ENCODE measurements at places on chromosomes 11 and 22. TPM values are rescaled to one million over a fixed set of nuclear protein-coding genes. Genes with fewer than 3 reads are reported as not detected.

NF2 gene
- total RNA-seq = 37.5 TPM

STK33 gene
- total RNA-seq = 34.4 TPM

CCDC116 gene
- 0.89 TPM for total RNA-seq

OR4C5 gene
- total RNA-seq = not detected

MS4A6E gene
- total RNA-seq = not detected

FGF3 gene
- not detected for total RNA-seq

EFEMP2 gene
- total RNA-seq = 101 TPM

GRCh38 chr22:38423512-38424503 is 31.2 kb downstream of the KCNJ4 start:
- no peak for DNase-seq
- H3K36me3 ChIP-seq = no peaks in the 10 kb centered on the region
- no peaks in the 10 kb centered on the region for H3K27me3 ChIP-seq
- H3K4me1 ChIP-seq = peaks cover 14% of the 10 kb centered on the region

DNA sequence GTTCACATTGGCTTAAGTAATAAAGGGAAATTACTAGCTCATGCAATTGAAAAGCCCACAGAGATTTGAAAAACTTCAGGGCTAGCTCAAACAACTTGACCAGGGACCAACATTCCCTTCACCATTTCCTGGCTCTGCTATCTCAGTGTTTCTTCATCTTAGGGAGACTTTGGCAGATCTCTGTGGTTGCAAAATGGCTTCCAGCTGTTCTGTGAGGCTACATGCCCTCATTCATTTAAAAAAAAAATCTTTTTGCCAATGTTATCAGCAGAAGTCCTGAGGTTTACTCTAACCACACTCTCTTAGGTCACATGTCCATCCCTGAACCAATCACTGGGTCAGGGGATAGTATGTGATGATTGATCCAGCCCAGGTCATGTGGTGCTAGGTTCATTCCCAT is 13.9 kb upstream of the RASSF10 start:
- H3K4me1 ChIP-seq = no peaks in the 10 kb centered on the region
- no peak overlapping the region for H3K4me3 ChIP-seq
- no peak for DNase-seq
- no peaks in the 10 kb centered on the region for H3K27me3 ChIP-seq

DNA sequence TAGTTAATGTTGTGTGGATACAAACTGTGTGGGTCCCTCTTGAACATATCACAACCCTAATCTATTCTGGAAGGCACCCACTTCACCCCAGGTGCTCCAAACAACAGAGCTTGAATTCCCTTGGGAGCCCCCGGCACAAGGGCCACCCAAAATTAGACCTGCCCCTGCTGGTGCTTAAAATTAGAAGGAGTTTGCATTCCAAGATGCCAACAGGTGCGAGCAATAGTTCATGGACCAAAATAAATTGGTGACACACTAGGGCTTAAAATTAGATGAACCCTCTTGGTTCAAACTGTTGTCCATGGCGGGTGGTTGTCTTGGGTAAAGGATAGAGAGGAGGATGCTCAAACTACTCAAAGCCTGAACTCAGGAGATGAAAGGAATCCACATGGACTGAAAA is 291.5 kb downstream of the MN1 start:
- H3K4me1 ChIP-seq = peaks cover 10% of the 10 kb centered on the region
- no peaks in the 10 kb centered on the region for H3K27me3 ChIP-seq
- no peak overlapping the region for H3K4me3 ChIP-seq
- no peaks in the 10 kb centered on the region for H3K36me3 ChIP-seq

DNA sequence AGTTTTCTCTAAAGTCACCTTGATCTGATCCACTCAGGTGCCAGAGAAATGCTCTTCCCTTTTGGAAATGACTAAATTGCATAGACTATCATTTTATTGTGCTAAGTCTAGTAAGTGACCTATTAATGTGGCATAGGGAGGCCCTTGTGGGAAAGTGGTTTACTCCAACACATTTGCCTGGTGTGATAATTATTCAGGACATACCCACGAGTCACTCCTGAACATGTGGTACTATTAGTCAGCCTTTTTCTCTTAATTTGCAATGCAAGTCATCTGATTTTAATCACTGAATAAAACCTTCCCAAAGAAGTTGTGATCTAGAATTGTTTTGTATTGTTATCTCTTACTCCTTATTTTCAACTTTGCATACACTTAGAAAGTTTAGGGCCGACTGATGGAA is 148.7 kb downstream of the OR4C45 start:
- no peak overlapping the region for H3K4me3 ChIP-seq
- no peaks in the 10 kb centered on the region for H3K36me3 ChIP-seq
- no peaks in the 10 kb centered on the region for H3K4me1 ChIP-seq
- no peak overlapping the region for H3K27ac ChIP-seq
- H3K27me3 ChIP-seq = no peaks in the 10 kb centered on the region

DNA sequence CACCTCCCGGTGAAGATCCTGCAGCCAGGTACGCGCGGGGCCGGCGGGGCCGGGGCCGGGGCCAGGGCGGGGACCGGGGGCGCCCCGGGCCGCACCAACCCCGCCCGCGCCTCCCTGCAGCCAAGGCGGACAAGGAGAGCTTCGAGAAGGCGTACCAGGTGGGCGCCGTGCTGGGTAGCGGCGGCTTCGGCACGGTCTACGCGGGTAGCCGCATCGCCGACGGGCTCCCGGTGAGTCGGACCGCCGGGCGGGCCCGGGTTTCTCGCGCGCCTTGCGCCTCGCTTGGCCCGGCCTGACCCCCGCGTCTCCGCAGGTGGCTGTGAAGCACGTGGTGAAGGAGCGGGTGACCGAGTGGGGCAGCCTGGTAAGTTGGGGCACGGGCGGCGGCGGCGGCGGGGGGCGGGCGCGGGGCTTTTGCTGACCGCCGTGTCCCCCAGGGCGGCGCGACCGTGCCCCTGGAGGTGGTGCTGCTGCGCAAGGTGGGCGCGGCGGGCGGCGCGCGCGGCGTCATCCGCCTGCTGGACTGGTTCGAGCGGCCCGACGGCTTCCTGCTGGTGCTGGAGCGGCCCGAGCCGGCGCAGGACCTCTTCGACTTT is 531 bp downstream of the PIM3 start:
- peak overlapping the region; percentile 96 for H3K27ac ChIP-seq
- H3K36me3 ChIP-seq = peaks cover 20% of the 10 kb centered on the region
- peak overlapping the region; percentile 87 for H3K4me3 ChIP-seq
- H3K27me3 ChIP-seq = no peaks in the 10 kb centered on the region

DNA sequence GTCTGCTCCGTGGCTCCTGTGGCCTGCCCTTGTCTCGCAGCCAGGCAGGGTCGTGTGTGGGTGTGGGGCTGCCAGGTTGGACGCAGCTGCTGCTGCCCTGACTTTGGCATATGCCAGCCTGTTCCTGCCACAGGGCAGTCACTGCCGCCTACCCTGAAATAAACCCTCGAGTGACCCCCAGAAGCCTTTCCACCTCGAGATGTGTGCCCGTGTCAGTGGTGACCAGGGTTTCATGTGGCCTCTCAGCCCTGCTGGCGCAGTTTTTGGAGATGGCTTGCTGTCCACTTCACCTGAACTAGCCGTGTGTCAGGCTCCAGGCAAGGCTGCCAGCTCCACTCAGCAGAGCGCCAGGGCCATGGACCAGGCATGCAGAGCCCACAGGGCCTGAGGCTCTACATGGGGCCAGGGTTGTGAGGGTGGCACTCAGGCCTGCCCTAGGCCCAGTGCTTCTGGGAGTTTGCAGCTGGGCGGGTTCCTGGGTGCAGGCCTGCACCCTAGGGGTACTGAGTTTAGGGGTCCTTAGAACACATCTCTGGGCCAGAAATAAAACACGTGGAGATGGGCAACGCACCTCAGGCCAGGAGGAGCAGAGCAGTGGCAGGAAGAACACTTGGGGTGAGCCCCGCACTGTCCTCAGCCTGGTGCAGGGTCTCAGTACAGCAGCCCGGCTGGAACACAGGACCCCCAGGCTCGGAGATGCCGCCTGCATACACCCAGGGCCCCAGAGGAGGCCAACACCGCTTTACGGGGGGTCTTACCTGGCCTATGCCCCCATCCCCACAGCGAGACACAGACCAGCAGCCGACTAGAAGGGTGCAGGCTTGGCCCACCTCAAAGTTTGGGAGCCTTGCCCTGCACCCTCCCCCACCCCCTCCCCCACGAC is 8.8 kb upstream of the PANX2 start:
- no peaks in the 10 kb centered on the region for H3K27me3 ChIP-seq
- no peaks in the 10 kb centered on the region for H3K36me3 ChIP-seq
- peaks cover 8% of the 10 kb centered on the region for H3K4me1 ChIP-seq
- DNase-seq = no peak
- no peak overlapping the region for H3K27ac ChIP-seq

- no peak overlapping the region for H3K4me3 ChIP-seq
- H3K36me3 ChIP-seq = peaks cover 76% of the 10 kb centered on the region
- no peak overlapping the region for H3K27ac ChIP-seq
- DNase-seq = no peak
Measured at GRCh38 chr11:120482149-120482548, 29.4 kb upstream of the GRIK4 start.

- H3K4me1 ChIP-seq = peaks cover 54% of the 10 kb centered on the region
- no peaks in the 10 kb centered on the region for H3K27me3 ChIP-seq
- no peaks in the 10 kb centered on the region for H3K36me3 ChIP-seq
- DNase-seq = peak; percentile 51
- H3K27ac ChIP-seq = peak overlapping the region; percentile 79
- no peak overlapping the region for H3K4me3 ChIP-seq
Measured at GRCh38 chr11:78350091-78350645, 67.5 kb downstream of the GAB2 start.

- no peaks in the 10 kb centered on the region for H3K27me3 ChIP-seq
- H3K27ac ChIP-seq = no peak overlapping the region
- no peak for DNase-seq
- H3K36me3 ChIP-seq = no peaks in the 10 kb centered on the region
Measured at GRCh38 chr11:109859045-109859724, 234.0 kb upstream of the ZC3H12C start.

- H3K27ac ChIP-seq = no peak overlapping the region
- peaks cover 21% of the 10 kb centered on the region for H3K4me1 ChIP-seq
- DNase-seq = no peak
- H3K36me3 ChIP-seq = no peaks in the 10 kb centered on the region
Measured at GRCh38 chr11:44570411-44571155, 5.1 kb downstream of the CD82 start.

GRCh38 chr11:120061761-120062560 is 76.0 kb downstream of the TRIM29 start:
- H3K4me1 ChIP-seq = no peaks in the 10 kb centered on the region
- DNase-seq = no peak
- no peak overlapping the region for H3K27ac ChIP-seq
- H3K4me3 ChIP-seq = no peak overlapping the region
- no peaks in the 10 kb centered on the region for H3K27me3 ChIP-seq

- no peak for DNase-seq
- peaks cover 22% of the 10 kb centered on the region for H3K36me3 ChIP-seq
- H3K27me3 ChIP-seq = no peaks in the 10 kb centered on the region
- no peak overlapping the region for H3K27ac ChIP-seq
- H3K4me1 ChIP-seq = peaks cover 7% of the 10 kb centered on the region
Measured at GRCh38 chr11:66335531-66336233, 552 bp downstream of the RIN1 start.

- H3K4me1 ChIP-seq = peaks cover 8% of the 10 kb centered on the region
- DNase-seq = peak; percentile 9
- no peaks in the 10 kb centered on the region for H3K36me3 ChIP-seq
- H3K27me3 ChIP-seq = no peaks in the 10 kb centered on the region
Measured at GRCh38 chr22:28120691-28121592, 201.9 kb upstream of the PITPNB start.

DNA sequence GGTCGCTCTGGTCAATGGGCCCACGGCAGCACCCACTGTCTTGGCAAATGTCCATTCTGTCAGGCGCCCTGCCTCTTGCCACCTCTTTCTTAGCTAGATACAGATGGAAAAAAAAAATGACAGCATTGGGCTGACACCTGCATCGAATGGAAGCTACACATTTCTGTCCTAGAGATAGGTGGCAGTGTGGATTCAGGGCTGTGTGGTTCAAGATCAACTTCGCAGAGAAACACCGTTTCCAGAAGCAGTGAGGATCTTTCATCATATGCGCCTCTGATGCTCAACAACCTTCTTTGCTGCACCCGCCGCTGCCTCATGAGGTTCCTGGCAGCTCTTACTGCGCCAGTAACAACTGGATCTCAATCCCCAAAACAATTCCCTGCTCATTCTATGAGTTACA is 236.3 kb downstream of the KIRREL3 start:
- DNase-seq = no peak
- no peak overlapping the region for H3K4me3 ChIP-seq
- no peaks in the 10 kb centered on the region for H3K27me3 ChIP-seq
- no peaks in the 10 kb centered on the region for H3K36me3 ChIP-seq
- H3K27ac ChIP-seq = no peak overlapping the region

GRCh38 chr11:93143800-93144199 is 54.0 kb downstream of the SLC36A4 start:
- no peaks in the 10 kb centered on the region for H3K36me3 ChIP-seq
- no peaks in the 10 kb centered on the region for H3K27me3 ChIP-seq
- H3K4me1 ChIP-seq = no peaks in the 10 kb centered on the region
- no peak overlapping the region for H3K4me3 ChIP-seq

DNA sequence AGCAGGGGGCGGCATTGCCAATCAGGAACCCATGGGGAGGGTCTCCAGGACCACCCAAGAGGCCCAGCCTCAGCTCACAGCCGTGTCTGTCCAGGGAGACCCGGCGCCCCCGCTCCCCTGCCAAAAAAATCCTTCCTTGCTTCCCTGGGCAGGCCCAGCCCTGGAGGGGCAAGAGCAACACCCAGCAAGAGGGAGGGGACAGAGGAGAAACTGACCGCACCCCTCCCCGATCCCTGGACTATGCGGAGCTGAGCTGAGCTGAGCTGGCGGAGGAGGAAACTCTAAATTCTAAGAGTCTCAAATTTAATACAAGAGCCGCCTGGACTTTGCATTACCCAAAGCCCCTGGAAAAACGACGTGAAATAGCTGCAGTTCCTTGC is 52.0 kb upstream of the SHISAL1 start:
- H3K4me1 ChIP-seq = no peaks in the 10 kb centered on the region
- H3K27me3 ChIP-seq = no peaks in the 10 kb centered on the region
- no peak overlapping the region for H3K4me3 ChIP-seq
- no peaks in the 10 kb centered on the region for H3K36me3 ChIP-seq
